Heart left ventricle (tissue), 16 donors: ENCODE measurements at places on chromosomes 3 and 15. TPM values are rescaled to one million over a fixed set of nuclear protein-coding genes. Genes with fewer than 3 reads are reported as not detected.

CGNL1 gene
- total RNA-seq, result 24.1 TPM

MCF2L2 gene
- total RNA-seq, result 0.85 TPM

GHSR gene
- not detected for total RNA-seq

PLA1A gene
- 1.6 TPM for total RNA-seq

UBA3 gene
- 83.9 TPM for total RNA-seq

ECE2 gene
- not detected for total RNA-seq

HRH1 gene
- total RNA-seq, result 4.3 TPM

CCR4 gene
- not detected for total RNA-seq

VILL gene
- total RNA-seq, result 2.9 TPM

IGDCC3 gene
- total RNA-seq, result not detected

DNA sequence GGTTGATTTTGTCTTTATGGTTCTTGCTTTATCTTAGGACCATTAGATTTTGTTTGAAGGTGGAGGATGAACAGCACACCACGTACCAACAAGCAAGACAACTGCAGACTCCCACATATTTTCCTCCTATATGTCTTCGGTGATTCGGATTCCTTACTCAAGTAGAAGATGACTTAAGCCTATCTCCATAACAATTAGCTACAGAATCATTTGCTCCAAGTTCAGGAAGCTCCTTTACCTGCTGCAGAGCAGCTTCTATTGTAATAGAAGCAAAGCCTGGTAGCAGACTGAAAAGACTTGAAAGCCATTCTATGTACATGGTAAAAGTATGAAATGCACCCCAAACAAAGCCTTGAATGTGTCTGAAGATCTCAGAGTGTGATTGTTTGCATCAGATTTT is 229.0 kb downstream of the SOX2 start:
- H3K4me1 ChIP-seq, result no peaks in the 10 kb centered on the region
- no peak for DNase-seq

DNA sequence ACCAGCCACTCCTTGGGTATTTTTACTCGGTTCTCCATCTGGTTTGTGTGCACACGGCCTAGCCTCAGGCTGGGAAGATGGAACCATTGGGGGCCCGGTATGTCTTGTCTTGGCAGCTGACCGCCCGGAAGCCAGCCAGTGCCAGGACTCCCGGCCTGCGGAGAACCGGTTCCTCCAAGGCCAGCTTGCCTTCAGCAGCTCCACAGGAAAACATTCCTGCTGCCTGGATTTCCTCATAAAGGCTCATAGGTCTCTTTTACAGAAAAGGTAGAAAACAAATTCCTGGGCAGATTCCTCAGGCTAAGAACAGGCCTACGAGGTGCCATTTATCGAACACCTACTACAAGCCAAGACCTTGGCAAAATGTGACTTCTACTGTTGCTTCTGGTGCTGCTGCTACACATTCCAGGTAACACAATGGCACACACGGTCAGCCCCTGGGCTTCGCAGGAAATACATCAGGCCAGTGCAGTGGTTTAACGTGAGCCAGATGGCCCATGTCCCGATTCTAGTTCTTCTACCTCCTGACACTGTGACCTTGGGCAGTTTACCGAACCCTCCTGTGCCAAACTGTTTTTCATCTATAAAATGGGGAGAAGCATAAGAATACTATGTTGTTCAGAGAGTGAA is 141.8 kb downstream of the OPA1 start:
- H3K36me3 ChIP-seq, result no peaks in the 10 kb centered on the region
- no peak overlapping the region for H3K4me3 ChIP-seq
- no peak for DNase-seq
- H3K27me3 ChIP-seq, result no peaks in the 10 kb centered on the region
- H3K4me1 ChIP-seq, result no peaks in the 10 kb centered on the region

GRCh38 chr15:31396881-31397560 is 70.4 kb downstream of the KLF13 start:
- H3K27ac ChIP-seq, result peak overlapping the region; percentile 53
- H3K36me3 ChIP-seq, result no peaks in the 10 kb centered on the region
- no peaks in the 10 kb centered on the region for H3K27me3 ChIP-seq
- H3K4me1 ChIP-seq, result peaks cover 24% of the 10 kb centered on the region

DNA sequence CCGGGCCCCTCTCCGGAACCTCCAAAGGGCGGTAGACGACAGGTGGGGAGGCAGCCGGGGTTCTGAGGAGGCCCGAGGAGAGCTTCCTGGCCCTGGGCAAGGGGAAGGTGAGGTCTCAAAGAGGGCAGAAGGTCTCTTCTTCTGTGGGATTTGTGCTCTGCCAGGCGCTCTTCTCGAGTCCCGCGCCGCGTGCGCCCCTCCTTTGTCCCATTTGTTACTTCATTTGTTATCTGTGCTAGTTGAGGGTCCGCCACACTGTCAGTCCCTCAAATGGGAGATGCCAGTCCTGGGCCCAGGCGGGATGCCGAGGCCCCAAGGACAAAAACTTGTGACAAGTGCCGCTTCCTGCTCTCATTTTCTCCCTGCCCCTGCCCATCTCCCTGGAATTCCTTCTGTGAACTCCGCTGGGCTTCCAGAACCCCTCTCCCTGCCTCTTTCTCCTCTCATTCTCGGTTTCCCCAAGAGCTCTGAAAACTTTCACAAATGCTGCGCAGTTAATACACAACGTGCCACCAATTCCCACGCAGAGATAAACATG is 1.5 kb downstream of the ST8SIA2 start:
- H3K4me3 ChIP-seq, result peak overlapping the region; percentile 56
- no peak overlapping the region for H3K27ac ChIP-seq
- H3K36me3 ChIP-seq, result no peaks in the 10 kb centered on the region
- H3K27me3 ChIP-seq, result peaks cover 9% of the 10 kb centered on the region
- no peaks in the 10 kb centered on the region for H3K4me1 ChIP-seq

DNA sequence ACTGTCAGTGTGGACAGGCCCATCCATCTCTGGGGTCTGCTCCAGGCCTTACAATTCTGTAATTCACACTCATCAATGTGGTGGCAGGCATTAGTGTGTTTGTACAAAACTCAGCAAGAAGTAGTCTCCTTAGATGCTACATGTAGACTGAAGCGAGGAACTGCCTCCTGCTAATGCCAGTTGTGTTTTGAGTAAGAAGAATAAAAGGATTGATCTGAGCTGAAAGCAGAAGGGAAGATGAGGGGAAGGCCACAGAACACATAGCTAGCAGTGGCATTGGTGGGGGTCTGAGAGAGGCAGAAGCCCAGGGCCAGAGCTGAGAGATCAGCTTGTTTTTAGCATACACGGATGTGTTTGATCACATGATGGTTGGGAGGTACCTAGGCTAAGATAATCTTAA is 144.1 kb downstream of the TIGIT start:
- H3K27ac ChIP-seq, result no peak overlapping the region
- no peak overlapping the region for H3K4me3 ChIP-seq
- no peak for DNase-seq
- H3K4me1 ChIP-seq, result peaks cover 46% of the 10 kb centered on the region

DNA sequence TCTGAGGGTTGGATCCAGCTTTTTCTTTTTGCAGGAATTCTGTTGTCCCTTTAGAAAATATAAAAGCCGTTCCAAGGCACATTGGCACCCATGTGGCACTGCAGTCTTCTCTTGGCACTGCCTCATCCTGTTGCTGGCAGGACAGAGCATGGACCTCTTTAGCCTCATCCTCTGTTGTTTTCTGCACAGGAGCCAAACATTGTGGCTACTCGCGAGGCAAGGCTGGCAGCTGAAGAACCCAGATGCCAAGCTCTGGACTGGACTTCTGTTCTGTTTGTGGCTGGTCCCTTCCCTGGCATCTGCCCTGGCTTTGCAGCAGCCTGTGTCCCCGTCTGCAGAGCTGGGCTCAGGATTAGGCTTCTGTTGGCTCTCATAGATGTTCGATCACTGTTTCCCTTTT is 224.7 kb upstream of the TBC1D5 start:
- no peaks in the 10 kb centered on the region for H3K36me3 ChIP-seq
- no peaks in the 10 kb centered on the region for H3K27me3 ChIP-seq
- no peak overlapping the region for H3K27ac ChIP-seq
- DNase-seq, result no peak

- no peaks in the 10 kb centered on the region for H3K4me1 ChIP-seq
- H3K36me3 ChIP-seq, result no peaks in the 10 kb centered on the region
- H3K27me3 ChIP-seq, result no peaks in the 10 kb centered on the region
- no peak overlapping the region for H3K27ac ChIP-seq
These were observed 64.5 kb upstream of the MITF start for GRCh38 chr3:69674752-69675151.

DNA sequence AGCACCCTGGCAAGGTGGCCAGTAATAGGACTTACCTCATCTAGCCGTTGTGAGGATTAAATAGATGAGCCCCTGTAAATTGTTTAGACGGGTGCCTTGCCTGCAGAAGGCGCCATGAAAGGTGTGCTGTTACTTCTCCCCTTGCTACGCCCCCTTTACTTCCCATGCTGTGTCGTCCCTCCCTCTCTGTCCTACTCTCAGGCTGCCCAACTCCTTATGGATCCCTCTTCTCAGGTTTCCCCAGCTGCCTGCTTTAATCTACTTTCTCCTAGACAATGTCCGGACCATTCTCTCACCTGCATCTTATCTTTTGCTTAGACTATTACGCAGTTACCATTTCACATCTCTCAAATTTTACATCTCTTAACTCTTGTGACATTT is 1.7 kb upstream of the FBXW12 start:
- H3K27me3 ChIP-seq, result no peaks in the 10 kb centered on the region
- no peak for DNase-seq
- H3K4me3 ChIP-seq, result no peak overlapping the region
- H3K4me1 ChIP-seq, result no peaks in the 10 kb centered on the region
- H3K27ac ChIP-seq, result no peak overlapping the region
- no peaks in the 10 kb centered on the region for H3K36me3 ChIP-seq

GRCh38 chr3:190562866-190563510 is 49.1 kb downstream of the IL1RAP start:
- H3K4me1 ChIP-seq, result no peaks in the 10 kb centered on the region
- H3K4me3 ChIP-seq, result no peak overlapping the region
- DNase-seq, result no peak
- H3K27ac ChIP-seq, result no peak overlapping the region
- no peaks in the 10 kb centered on the region for H3K36me3 ChIP-seq

- H3K27me3 ChIP-seq, result peaks cover 14% of the 10 kb centered on the region
- no peak for DNase-seq
- no peak overlapping the region for H3K27ac ChIP-seq
These were observed 747 bp downstream of the SORD start for GRCh38 chr15:45023659-45024225.

GRCh38 chr3:152284906-152285305 is 16.2 kb downstream of the MBNL1 start:
- no peak overlapping the region for H3K4me3 ChIP-seq
- peak overlapping the region; percentile 76 for H3K27ac ChIP-seq
- no peaks in the 10 kb centered on the region for H3K27me3 ChIP-seq

DNA sequence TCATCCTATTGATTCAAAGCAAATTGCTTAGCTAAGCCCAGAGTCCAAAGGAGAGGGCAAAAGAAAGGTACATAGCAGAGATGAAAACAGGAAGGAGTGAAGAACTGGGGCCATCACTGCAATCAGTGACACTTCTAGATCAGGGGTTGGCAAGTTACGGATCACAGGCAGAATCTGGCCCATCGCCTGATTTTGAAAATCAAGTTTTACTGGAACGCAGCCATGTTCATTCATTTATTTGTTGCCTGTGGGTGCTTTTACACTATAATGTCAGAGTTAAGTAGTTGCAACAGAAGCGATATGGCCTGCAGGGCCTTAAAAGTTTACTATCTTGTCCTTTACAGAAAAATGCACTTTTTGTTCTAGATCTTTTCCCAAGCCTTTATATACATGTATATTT is 271.7 kb upstream of the TOPAZ1 start:
- no peak overlapping the region for H3K27ac ChIP-seq
- no peaks in the 10 kb centered on the region for H3K36me3 ChIP-seq
- no peaks in the 10 kb centered on the region for H3K27me3 ChIP-seq
- no peak overlapping the region for H3K4me3 ChIP-seq

- no peaks in the 10 kb centered on the region for H3K27me3 ChIP-seq
- no peak overlapping the region for H3K27ac ChIP-seq
- no peaks in the 10 kb centered on the region for H3K4me1 ChIP-seq
- H3K36me3 ChIP-seq, result no peaks in the 10 kb centered on the region
These were observed 12.4 kb downstream of the ZNF710 start for GRCh38 chr15:90013503-90013937.

GRCh38 chr3:71423151-71423906 is 160.2 kb downstream of the FOXP1 start:
- H3K36me3 ChIP-seq, result no peaks in the 10 kb centered on the region
- H3K4me3 ChIP-seq, result no peak overlapping the region
- peaks cover 17% of the 10 kb centered on the region for H3K4me1 ChIP-seq
- no peaks in the 10 kb centered on the region for H3K27me3 ChIP-seq
- peak; percentile 42 for DNase-seq

GRCh38 chr15:95458721-95459120 is 871.8 kb upstream of the NR2F2 start:
- H3K36me3 ChIP-seq, result no peaks in the 10 kb centered on the region
- DNase-seq, result peak; percentile 29
- no peaks in the 10 kb centered on the region for H3K27me3 ChIP-seq
- H3K4me1 ChIP-seq, result peaks cover 23% of the 10 kb centered on the region
- peak overlapping the region; percentile 59 for H3K27ac ChIP-seq
- H3K4me3 ChIP-seq, result no peak overlapping the region

DNA sequence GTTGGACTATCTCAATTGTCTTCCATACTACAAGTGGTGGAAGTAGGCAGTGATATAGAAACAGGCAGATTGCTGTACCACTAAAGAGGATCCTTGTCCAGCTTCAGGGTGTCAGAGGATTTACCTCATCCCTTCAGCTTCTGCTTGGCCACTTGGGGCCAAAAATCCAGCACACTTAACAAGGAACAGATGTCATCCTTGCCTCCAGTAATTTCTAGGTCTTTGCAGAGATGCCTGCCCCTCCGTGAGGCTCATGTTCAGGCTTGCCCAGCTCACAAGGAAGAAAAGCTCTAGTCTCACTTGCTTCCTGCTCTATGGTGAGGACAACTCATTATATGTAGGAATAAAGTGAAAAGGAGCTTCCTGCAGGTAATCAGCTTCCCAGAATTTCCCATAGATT is 510.3 kb downstream of the EPHA3 start:
- no peak for DNase-seq
- no peak overlapping the region for H3K27ac ChIP-seq

GRCh38 chr3:15831927-15832326 is 34.1 kb upstream of the ANKRD28 start:
- H3K4me1 ChIP-seq, result no peaks in the 10 kb centered on the region
- no peak overlapping the region for H3K27ac ChIP-seq
- no peaks in the 10 kb centered on the region for H3K27me3 ChIP-seq
- no peaks in the 10 kb centered on the region for H3K36me3 ChIP-seq
- H3K4me3 ChIP-seq, result no peak overlapping the region

DNA sequence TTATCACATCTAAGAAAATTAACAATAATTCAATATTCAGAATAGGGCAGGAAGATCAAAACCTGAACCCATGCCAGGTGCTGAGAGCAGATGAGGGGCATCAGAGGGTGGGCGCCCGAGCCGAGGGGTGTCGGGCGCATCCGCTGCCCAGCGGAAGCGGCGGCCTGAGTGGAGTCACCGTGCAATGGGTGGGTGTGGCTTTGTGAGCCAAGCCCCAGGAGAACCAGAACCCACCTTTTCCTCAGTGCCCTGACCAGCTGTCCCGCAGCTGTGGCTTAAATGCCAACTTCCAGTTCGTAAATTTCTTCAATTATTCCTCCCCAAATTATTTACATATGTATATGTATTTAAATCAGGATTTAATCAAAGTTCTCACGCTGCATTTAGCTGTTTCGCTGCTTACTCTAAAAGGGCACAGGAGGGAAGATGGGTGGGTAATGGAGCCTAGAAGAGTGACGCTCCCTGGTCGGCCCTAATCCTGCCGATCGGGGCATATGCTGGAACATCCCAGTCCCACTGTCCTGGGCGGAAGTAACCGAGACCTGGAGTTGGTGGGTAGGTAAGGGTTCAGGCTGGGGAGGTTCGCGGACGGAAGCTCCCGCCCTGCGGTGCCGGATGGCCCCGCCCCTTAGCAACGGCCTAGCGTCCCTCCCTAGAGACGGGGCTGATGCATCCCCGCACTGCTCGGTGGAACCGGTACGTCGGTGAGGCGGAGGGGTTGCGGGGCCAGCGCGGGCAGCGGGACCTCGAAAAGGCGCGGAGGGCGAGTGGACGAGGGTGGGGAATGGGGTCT is 1.3 kb downstream of the DNAH1 start:
- H3K27me3 ChIP-seq, result no peaks in the 10 kb centered on the region
- DNase-seq, result peak; percentile 73
- H3K4me1 ChIP-seq, result peaks cover 29% of the 10 kb centered on the region
- H3K4me3 ChIP-seq, result peak overlapping the region; percentile 49
